Ureter (tissue), 1 donor: ENCODE measurements at places on chromosomes 6 and 20. TPM values are rescaled to one million over a fixed set of nuclear protein-coding genes. Genes with fewer than 3 reads are reported as not detected.

PRDM13 gene
- total RNA-seq, result not detected

AAR2 gene
- total RNA-seq, result 30.8 TPM

TP53INP2 gene
- total RNA-seq, result 31.9 TPM

DNA sequence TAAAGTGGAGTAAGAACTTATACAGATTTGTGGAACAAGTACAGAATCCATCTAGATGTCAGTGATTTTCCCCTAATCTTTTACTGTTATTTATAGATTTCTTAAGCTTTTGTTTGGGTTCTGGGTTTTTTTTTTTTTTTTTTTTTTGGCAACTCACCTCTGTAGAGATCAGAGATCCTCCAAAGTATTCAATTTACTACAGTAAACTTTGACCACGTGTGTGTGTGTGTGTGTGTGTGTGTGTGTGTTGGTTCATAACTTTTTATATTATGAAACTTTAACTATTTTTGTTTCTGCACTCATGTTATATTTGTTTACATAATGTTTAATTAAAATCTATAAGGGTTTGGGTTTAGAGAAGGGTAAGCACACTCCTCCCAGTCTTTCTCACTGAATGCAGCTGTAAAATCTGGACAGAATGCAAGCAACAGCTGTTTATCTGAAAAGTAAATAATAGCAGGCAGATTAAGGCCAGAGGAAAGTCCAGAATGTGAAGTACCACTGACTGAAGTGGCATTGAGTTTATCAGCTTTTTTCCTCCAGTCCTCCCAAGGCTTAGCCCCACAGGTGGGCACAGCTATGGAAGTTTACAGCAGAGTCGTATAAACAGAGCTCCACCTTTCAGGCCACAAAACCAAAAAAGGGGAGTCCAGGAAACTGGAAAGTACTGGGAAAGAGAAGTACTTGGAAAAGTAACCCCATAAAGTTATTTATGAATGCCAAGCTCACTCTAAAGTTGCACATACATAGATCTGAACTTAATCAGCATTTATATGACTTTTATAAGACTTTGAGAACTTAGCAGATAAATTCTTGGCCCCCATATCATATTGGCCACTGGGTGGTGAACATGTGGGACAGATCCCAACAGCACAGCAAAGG is 43.0 kb upstream of the CD2AP start:
- DNase-seq, result no peak

GRCh38 chr20:33015114-33015484 is 7.6 kb downstream of the BPIFB2 start:
- DNase-seq, result no peak
